Stimulated activated CD8-positive, alpha-beta memory T cell treated with anti-CD3 and anti-CD28 coated beads, Interleukin-4, amount 100 ng/mL, for 1 hour (primary cell): ENCODE measurements at places on chromosomes 12 and 14.

- no peak for DNase-seq
Measured at GRCh38 chr14:59044707-59045106, 143.8 kb upstream of the DAAM1 start.

DNA sequence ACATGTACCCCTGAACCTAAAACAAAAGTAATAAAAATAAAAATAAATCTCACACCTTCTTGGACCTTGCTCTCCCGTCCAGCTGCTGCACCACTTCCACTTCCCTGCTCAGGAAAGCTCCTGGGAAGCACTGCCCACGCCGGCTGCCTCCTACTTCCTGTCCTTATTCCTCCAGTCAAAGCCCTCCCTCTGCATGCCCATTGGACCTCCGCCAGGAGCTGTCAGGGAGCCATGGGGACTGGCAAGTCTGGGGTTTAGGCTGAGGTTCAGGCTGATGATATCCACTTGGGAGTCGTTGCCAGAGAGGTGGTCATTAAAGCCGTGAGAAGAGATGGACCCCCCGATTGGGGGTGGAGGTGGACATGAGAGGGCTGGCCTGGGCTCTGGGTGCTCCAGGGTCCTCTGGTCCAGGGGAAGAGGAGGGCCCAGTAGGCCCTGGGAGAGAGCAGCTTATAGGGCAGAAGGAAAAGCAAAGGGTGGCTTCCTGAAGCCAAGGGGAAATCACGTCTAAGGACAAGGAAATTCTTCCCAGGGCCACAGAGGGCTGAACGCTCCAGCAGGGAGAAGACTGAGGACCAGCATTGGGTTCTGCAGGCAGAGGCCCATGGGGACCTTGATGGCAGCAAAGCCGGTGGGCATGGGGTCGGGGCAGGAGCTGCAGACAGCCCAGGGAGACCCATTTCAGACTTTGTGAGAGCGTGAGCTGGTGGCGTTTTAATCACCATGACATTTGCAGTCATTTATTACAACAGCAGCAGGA, 78.7 kb downstream of the FZD10 start:
- no peak for DNase-seq

GRCh38 chr12:3061501-3062215, 15.5 kb upstream of the TSPAN9 start:
- no peak for DNase-seq

DNA sequence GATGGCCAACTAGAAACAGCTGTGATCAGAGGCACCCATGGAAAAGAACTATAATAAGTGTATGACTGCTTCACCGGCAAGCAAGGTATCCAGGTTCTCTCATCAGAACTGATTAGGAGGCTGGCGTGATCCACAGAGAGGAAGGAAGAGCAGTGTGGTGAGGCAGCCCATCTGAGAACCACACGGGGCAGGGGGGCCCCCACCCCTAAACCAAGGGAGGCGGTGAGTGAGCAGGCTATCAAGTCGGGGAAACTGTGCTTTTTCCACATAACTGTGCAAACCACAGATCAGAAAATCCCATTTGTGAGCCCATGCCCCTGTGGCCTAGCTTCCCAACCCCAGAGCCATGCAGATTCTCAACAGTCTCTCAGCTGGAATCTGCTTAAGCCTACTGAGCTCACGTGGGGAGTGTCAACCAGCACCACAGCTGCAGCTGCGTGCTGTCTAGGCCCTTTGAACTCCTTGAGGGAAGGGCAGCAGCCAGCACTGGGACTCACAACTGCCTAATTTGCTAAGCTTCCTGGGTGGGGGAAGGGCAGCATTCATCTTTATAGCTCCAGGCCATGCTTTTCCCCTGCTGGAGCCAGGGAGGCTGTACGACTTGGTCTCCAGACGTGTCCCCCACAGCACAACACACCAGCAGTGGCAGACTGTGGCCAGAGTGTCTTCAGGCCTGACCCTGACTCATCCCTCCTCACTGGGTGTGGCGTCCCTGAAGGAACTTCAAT, 444.4 kb upstream of the ATP2B1 start:
- DNase-seq = no peak

DNA sequence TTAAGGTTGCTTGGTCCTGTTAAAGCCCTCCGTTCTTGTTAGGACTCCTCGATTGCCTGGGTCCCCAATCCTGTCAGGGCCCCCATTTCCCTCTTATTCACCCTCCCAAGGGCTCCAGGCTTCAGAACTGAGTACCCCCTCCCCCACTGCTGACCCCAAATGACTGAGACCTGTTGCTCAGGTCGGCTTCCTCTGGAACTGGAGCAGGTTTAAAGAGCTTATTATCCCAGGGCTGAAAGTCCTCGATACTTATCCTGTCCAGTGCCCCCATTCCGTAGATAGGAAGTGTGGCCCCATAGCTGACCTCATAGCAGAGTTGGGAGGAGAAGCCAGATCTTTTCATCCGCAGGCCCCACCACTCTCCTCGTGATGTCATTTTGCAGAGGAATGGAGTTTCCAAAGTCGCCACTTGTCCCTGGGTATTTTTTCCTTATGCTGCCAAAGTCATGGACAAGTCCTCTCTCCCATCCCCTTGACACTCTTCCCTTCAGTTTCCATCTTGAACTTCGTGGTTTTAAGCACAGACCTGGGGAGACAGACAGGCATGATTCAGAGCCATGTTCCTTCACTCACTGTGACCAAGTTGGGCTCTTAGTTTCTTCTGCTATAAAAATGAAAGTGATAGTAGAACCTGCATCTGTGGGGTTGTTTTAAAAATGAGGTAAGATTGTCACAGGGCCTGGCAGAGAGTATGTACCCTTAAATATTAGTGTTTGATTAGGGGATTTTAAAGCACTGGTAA, 1.2 kb downstream of the USP30 start:
- no peak for DNase-seq

DNA sequence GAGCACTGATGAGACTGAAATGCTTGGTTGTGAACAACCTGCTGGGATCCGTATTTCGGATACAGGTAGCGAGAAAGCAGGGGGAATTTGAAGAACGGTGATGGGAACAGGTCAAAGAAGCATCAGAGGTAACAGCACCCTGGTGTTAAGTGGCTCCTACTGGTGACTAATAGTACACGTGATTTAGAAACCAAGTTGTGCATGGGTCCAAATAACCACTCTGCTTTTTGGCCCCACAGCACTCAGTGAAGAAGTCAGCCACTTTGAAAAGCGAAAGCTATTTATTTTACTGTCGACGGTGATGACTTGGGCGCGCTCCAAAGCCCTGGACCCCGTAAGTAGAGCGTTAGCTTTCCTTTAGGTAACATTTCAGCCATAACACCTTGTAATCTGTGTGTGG, 16.7 kb downstream of the AK7 start:
- no peak for DNase-seq

GRCh38 chr12:15268927-15269552, 47.8 kb upstream of the RERG start:
- no peak for DNase-seq

GRCh38 chr12:3227076-3227975, 150.1 kb downstream of the TSPAN9 start:
- DNase-seq = no peak

DNA sequence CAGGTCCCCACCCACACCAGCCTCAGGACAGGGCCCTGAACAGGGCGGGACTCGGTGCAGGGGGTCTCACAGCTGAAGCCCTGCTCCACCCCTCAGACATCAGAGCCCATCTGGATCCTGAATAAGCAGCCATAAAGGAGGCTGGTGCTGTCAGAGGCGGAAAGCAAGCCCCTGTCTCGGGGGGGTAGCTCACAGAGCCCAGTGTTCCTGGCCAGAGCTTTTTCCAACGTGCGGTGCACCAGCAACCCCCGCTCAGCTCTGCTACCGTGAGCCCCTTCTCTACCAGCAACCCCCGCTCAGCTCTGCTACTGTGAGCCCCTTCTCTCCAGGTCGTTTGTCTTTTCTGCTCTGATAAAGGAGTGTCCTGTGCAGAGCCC, 136.5 kb upstream of the SFSWAP start:
- DNase-seq = no peak

- DNase-seq = no peak
Measured at GRCh38 chr14:33040372-33041140, 101.9 kb downstream of the NPAS3 start.

GRCh38 chr14:103867523-103867953, 20.2 kb upstream of the PPP1R13B start:
- DNase-seq = no peak

DNA sequence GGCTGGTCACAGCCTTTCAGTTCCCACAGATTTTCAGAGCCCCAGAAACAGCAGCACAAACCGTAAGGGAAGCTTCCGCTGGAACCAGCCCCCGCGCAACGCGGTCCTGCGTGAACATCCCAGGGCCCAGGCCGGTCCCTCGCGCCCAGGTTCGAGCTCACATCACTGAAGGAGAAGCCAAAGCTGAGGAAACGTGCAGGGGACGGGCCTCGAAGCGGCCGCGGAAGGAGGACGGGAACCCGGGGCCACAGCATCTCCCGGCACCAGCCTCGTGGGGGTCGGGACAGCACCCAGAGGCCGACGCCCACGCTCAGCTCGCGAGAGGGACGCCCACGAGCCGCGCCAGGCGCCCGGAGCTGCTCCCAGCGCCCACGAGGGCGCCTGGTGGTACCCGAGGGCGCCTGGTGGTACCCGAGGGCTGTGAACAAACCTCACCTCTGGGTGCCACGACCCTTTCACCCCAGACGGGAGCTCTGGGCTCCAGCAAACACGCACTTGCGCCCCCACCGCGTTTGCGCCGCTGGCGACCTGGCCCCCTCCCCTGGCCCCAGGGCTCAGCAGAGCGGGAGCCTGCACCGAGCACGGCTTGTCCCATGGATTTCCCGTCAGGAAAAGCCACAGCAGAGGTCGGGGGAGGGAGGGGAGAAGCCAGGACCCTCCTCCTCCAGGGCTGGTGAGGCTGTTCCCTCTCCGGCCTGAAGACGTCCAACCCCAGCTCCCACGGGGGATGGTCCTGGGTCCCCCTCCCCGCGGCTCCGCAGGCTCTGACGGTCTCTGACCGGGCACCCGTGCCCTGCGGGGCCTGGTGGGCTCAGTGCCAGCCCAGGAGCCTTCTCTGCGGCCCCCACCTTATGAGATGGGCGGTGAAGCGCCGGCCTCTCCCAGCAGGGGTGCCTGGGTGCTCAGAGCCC, 6.9 kb downstream of the LRCOL1 start:
- DNase-seq = no peak

DNA sequence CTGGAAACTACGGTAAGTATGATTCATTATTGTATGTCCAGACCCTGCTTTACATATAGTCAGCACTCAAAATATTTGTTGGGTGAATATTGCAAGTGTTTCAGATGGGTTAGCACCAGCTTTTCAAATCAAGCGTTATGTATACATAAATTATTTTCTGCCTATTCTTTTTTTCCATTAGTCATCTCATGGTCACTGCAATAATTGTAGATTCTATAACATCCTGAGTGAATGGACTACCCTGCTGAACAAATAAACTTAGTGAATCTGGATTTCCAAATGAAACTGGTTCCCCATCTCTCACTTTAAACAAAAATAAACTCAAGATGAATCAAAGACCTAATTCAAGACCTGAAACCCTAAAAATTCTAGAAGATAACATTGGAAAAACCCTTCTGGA, 152.3 kb downstream of the DIO2 start:
- no peak for DNase-seq

DNA sequence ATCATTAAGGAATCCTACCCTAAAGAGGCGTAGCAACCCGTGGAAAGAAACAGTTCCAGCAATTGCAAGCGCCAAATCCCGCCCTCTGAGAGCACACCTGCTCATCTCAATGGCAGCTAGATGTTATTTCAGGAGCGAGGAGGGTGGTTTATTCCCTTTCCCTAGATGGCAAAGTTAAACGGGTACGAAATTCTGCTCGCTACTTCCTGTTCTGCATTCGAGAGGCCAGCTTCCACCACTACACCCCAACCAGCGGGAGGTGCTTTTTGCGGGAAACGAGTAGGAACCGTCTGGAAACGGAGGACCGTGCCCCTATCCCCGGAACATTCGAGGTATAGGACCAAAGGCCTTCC, 536 bp downstream of the VPS29 start:
- no peak for DNase-seq

- no peak for DNase-seq
Measured at GRCh38 chr12:114406984-114407841, 1.3 kb upstream of the TBX5 start.

GRCh38 chr12:20830456-20830855, 20.0 kb downstream of the SLCO1B3 start:
- DNase-seq = no peak

- no peak for DNase-seq
Measured at GRCh38 chr14:63686926-63687325, 40.9 kb downstream of the SGPP1 start.

- no peak for DNase-seq
Measured at GRCh38 chr14:93333631-93334103, 831 bp upstream of the BTBD7 start.

- no peak for DNase-seq
Measured at GRCh38 chr12:18981732-18982131, 147.8 kb upstream of the PLEKHA5 start.

DNA sequence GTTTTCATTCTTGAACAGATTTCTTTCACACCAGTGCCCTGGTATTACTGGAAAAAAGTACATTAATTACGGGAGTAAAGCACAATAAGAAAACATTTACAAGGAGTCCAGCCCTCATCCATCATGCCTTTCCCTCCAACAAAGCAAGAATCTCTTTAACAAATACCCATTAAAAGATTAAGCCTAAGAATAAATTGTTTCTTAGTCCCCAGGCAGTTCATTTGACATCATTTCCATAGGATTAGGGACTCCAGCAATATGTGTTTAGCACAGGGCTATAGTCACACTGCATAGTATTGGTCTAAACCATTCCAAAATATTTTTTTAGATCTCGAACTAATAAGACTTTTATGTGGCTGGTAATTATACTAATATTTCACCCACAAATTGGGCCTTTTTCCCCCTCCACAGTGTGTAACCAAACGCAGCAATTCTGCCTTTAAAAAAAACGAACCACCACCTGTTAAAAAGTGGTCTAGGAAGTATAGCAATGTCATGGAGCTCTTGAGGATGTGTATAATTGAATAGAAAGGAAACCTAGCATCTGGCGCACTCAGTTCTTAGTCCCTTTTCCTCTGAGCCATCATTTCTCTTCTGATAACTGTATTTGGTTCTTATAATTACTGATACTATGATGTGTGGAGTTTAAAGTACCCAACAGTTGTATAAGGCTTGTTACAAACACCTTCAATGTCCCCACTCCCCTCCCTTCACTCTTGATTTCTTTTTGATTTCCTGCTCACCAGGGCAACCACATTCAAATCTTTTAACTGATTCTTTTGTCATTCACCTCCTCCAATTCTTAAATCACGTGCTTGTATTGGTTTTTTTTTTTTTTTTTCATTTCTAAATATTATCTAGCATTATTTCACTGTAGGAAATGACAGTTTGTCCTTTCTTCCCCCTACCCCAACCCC, 138.7 kb downstream of the ETV6 start:
- no peak for DNase-seq

- DNase-seq = no peak
Measured at GRCh38 chr12:52203079-52203921, 11.5 kb upstream of the KRT80 start.

DNA sequence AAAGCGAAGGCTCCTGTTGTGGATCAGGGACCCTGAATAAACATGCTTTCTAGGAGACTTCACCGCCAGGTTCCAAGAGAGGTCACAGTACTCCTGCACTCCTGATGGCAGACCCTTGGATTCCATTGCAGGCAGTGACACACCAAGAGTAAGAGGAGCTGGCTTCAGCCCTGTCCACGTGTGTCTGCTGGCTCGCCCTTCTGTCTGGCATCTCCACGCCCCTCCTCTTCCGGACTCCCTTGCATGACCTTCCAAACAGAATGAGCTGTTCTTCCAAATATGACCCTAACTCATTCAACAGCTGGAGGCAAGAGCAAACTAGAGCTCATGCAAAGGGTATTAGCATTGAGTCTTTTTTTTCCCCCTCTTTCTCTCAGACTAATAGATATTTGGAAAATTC, 233.0 kb upstream of the PLEKHG7 start:
- DNase-seq = no peak
